ENCODE measurements at places on chromosomes 3 and 15. TPM values are rescaled to one million over a fixed set of nuclear protein-coding genes. Genes with fewer than 3 reads are reported as not detected.

GRCh38 chr3:102106416-102107097, 257.2 kb downstream of the NFKBIZ start:
- H3K4me3 ChIP-seq: no peak overlapping the region
- H3K4me1 ChIP-seq: peaks cover 13% of the 10 kb centered on the region
- H3K27ac ChIP-seq: no peak overlapping the region
- H3K27me3 ChIP-seq: no peaks in the 10 kb centered on the region
- no peak for DNase-seq

DNA sequence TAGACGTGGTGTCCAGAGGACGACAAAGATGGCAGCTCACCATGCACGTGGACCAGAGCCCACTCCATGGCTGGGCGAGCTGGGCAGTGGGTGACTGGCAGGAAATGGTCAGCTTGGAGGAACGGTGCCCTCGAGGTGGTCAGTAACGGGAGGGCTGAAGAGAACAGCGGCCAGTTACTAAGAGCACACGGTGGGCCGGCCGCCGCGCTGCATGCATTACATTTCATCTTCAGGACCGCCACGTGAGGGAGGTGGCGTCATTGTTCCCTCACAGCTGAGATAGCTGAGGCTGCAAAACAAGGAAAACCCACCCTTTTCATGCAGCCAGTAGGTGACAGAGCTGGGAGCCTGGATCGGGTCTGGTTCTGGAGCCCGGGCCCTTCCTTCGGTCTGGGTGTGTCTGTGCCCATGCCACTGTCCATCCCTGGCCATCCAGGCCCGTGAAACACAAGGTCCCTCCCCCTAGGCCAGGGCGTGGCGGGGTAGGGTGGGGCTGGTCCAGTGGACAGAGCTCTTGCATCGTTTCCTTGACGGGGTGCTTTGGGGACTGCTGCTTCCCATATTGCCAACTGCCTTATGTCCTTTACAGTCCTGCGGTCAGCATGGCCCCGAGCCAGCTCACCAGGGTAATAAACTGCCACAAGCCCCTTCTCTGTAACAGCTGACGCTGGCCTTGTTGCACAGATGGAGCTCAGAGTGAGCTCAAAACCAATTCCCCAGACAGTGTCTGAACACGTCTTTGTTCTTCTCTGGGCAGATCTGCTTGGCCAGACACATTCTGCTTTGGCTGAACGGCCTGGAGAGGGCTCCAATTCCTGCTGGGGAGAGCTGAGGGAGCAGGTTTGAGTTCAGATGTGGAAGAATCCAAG, 51.8 kb downstream of the RGMA start:
- H3K36me3 ChIP-seq: no peaks in the 10 kb centered on the region
- H3K27ac ChIP-seq: no peak overlapping the region
- DNase-seq: no peak
- H3K4me3 ChIP-seq: no peak overlapping the region
- H3K4me1 ChIP-seq: peaks cover 9% of the 10 kb centered on the region

- H3K4me1 ChIP-seq: no peaks in the 10 kb centered on the region
- no peaks in the 10 kb centered on the region for H3K27me3 ChIP-seq
- DNase-seq: no peak
- no peak overlapping the region for H3K4me3 ChIP-seq
- no peak overlapping the region for H3K27ac ChIP-seq
Measured at GRCh38 chr3:45462522-45463265, 74.3 kb downstream of the LARS2 start.

GRCh38 chr15:98289747-98290146, 329.2 kb downstream of the ARRDC4 start:
- peaks cover 8% of the 10 kb centered on the region for H3K4me1 ChIP-seq
- no peak for DNase-seq
- no peak overlapping the region for H3K27ac ChIP-seq
- H3K4me3 ChIP-seq: no peak overlapping the region

GRCh38 chr3:177657243-177657642, 460.0 kb upstream of the TBL1XR1 start:
- H3K27ac ChIP-seq: no peak overlapping the region
- H3K4me3 ChIP-seq: no peak overlapping the region
- H3K27me3 ChIP-seq: no peaks in the 10 kb centered on the region
- no peaks in the 10 kb centered on the region for H3K4me1 ChIP-seq
- DNase-seq: no peak

Gene PLSCR2
- not detected for total RNA-seq

Gene HCLS1
- 12.2 TPM for total RNA-seq

- no peak overlapping the region for H3K27ac ChIP-seq
- DNase-seq: no peak
- no peaks in the 10 kb centered on the region for H3K36me3 ChIP-seq
- no peak overlapping the region for H3K4me3 ChIP-seq
- H3K4me1 ChIP-seq: no peaks in the 10 kb centered on the region
- no peaks in the 10 kb centered on the region for H3K27me3 ChIP-seq
Measured at GRCh38 chr3:182460303-182460702, 333.0 kb upstream of the ATP11B start.

- H3K27me3 ChIP-seq: no peaks in the 10 kb centered on the region
- no peak overlapping the region for H3K27ac ChIP-seq
- H3K4me3 ChIP-seq: no peak overlapping the region
- no peaks in the 10 kb centered on the region for H3K36me3 ChIP-seq
Measured at GRCh38 chr15:92400573-92400972, 6.9 kb downstream of the ST8SIA2 start.

DNA sequence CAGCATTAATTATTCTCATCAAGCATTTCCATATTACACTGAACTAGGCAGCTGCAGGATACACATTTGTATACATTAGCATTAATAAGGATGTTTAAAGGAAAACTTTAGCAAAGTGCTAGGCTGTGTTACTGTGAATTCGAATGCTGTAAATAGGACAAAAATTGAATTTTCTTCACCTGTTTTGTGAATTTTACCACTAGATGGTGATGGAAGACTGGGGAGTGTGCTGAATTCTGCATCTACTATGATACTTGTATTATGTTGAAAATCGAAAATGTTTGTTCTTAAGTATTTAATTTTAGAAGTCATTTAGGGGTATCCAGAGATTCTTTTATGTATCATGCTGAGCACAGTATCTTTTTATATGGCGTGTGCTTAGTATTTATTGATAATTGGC, 12.3 kb upstream of the P2RY14 start:
- H3K4me1 ChIP-seq: no peaks in the 10 kb centered on the region
- H3K27me3 ChIP-seq: no peaks in the 10 kb centered on the region
- H3K4me3 ChIP-seq: no peak overlapping the region
- no peak for DNase-seq

DNA sequence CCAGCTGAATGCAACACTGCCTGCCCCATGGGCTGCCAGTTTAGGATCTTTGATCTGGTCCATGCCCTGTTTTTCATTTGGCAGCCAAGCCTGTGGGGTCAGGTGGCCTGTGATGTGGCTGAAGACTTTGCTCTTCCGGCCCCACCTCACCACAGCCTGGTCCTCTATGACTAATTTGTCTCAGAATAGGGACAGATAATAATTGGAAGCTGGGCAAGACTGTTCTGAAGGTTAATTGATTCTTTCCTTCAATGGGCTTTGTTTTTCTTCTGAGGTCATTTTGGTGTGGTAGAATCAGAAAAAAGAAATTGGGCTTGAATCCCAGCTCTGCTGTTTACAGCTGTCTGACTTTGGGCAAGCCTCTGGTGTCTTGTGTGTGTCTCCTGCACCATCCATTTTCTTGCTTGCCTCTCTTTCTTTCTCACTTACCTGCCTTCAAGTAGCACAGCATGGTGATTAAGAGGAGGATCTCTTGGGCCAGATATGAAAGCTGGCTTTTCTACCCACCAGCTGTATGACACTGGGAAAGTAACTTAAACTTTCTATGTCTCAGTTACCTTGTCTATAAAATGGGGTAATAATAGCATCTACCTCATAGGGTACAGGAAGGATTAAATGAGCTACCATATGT, 24.2 kb downstream of the ABHD2 start:
- H3K27me3 ChIP-seq: no peaks in the 10 kb centered on the region
- peak; percentile 82 for DNase-seq
- H3K36me3 ChIP-seq: no peaks in the 10 kb centered on the region
- H3K4me3 ChIP-seq: no peak overlapping the region

Gene MME
- total RNA-seq: 3.4 TPM

- H3K36me3 ChIP-seq: no peaks in the 10 kb centered on the region
- H3K27me3 ChIP-seq: no peaks in the 10 kb centered on the region
- H3K27ac ChIP-seq: peak overlapping the region; percentile 65
- no peak overlapping the region for H3K4me3 ChIP-seq
Measured at GRCh38 chr3:124837730-124838186, 49.4 kb downstream of the ITGB5 start.

- DNase-seq: peak; percentile 64
- H3K27me3 ChIP-seq: no peaks in the 10 kb centered on the region
- H3K36me3 ChIP-seq: no peaks in the 10 kb centered on the region
Measured at GRCh38 chr15:58043192-58043903, 22.2 kb downstream of the ALDH1A2 start.

Gene NANOGP8
- total RNA-seq: 1.6 TPM
